HCT116 (cell line): ENCODE measurements at places on chromosomes 1 and 21. TPM values are rescaled to one million over a fixed set of nuclear protein-coding genes. Genes with fewer than 3 reads are reported as not detected.

- no peak for DNase-seq
These were observed 68.1 kb upstream of the AK4 start for GRCh38 chr1:65079941-65080340.

DNA sequence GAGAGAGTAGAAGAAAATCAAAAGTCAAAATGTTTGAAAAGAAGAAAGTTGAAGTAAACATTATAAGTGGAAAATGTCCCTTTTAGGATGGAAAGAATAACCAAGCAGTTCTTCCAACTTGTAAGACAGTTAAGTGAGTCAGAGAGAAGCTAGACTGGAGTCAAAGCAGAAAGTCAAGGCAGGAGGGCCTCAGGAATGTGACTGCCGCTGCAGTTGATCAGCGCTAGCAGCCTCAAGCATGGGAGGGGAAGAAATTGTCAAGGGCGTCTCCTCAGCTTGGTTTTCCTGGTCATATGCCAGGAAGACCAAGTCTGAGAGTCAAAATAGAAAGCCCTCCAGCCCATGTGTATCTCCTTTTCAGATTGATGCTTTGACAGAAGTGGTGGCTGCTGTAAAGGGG lies 23.2 kb downstream of the HAO2 start:
- DNase-seq = no peak

DNA sequence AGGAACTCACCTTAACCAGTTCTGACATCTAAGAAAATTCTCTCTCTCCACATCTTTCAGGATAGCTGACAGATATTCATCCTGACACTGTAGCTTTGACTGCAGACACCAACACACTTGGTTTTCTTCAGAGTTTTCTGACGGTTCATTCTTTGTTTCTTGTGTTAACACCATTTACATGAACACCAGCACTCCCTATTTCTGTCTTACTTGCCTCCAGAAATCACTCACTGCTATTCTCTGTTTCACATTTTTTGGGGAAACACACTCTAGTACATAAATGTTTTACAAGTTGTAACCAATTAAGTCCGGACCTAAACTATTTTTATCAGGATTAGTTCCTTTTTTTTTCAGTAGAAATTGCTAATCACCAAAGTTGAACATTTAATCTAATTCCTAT lies 15.4 kb downstream of the FLVCR1 start:
- no peak for DNase-seq

GRCh38 chr1:118303534-118303933 lies 118.5 kb upstream of the SPAG17 start:
- DNase-seq = no peak

DNA sequence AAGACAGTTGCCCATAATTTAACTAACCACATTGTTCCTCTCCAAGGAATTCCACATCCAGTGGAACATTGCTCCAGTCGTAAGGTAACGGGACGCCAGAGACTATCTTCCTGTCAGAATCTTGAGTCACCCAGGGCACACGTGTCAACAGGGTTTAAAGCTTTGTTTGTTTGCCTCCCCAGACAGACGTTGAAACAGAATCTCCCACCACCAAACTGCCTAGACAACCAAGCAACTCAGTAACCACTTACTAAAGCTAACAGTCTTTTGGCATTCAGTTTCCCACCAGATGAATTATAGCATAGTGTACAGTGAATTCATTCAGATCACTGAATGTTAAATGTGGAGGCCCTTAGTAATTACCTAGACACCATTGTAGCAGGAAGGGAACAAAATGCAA lies 439.5 kb downstream of the PLPP3 start:
- DNase-seq = no peak

DNA sequence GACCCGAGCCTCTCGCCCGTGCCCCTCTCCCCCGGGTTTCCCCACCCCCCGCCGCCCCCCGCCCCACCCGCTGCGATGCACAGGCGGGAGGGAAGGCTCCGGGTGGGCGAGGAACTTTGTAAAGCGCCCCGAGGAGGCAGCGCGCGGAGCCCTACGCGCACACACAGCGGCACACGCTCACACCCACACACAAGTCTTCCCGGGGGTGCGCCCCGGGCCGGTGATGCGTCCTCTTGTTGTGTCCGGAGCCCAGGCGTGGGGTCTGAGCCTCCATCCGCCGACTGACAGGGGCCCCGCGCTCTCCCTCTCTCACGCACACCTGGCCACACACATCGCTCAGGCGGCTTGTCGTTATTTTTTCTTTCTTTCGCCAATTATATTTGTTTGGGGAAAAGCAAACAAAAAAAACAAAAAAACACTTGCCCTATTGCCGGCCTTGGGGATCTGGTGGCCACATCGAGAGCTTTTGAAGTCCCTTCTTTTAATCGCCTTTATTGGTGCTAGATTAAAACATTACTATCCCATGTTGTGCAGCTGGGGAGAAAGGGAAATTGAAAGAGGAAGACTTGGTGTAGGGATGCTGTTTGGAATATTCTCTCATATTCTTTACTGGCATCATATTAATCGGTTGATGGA lies 770 bp downstream of the NTNG1 start:
- DNase-seq = no peak

GRCh38 chr1:152347116-152347728 lies 12.6 kb downstream of the FLG2 start:
- peak; percentile 61 for DNase-seq

DNA sequence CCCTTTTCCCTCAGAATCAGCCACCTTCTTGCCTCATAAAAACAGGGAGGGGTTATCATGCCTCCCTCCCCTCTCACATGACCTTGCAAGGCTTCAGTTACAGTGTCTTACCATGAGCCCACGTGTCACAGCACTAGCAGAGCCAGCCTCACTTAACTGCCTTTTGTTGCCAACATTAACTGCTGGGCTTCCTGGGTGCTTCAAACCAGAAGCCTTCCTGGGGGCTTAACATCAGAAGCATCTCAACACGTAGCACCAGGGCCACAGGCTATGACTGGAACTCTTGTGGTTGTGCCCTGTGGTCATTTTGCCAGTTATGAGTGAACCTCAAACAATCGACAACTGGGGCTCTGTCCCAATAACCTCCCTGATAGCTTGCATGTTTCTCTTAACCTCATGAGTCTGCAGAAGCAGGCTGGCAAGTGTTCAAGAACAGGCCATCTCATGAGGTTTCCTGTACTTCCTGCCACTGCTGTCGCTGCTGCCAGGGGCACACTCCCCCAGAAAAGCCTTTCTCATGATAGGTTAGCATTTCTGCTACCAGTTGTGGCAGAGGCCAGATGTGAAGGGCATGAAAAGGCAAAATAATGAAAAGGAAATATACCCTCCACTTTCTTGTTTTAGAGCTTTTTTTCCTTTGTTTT lies 132.2 kb downstream of the GLUL start:
- no peak for DNase-seq

- DNase-seq = no peak
These were observed 11.5 kb upstream of the IFI16 start for GRCh38 chr1:158998037-158998780.

APOBEC4 gene
- not detected for total RNA-seq

ITGB3BP gene
- total RNA-seq = 50.2 TPM

NOS1AP gene
- 5.3 TPM for total RNA-seq

GPX7 gene
- not detected for total RNA-seq

NPR1 gene
- total RNA-seq = 0.07 TPM
